ENCODE measurements at places on chromosomes 1 and 21. TPM values are rescaled to one million over a fixed set of nuclear protein-coding genes. Genes with fewer than 3 reads are reported as not detected.

GRCh38 chr1:218482683-218483082, 137.5 kb downstream of the TGFB2 start:
- H3K27ac ChIP-seq = no peak overlapping the region
- no peaks in the 10 kb centered on the region for H3K36me3 ChIP-seq
- peaks cover 25% of the 10 kb centered on the region for H3K4me1 ChIP-seq
- H3K4me3 ChIP-seq = no peak overlapping the region
- H3K27me3 ChIP-seq = no peaks in the 10 kb centered on the region

DNA sequence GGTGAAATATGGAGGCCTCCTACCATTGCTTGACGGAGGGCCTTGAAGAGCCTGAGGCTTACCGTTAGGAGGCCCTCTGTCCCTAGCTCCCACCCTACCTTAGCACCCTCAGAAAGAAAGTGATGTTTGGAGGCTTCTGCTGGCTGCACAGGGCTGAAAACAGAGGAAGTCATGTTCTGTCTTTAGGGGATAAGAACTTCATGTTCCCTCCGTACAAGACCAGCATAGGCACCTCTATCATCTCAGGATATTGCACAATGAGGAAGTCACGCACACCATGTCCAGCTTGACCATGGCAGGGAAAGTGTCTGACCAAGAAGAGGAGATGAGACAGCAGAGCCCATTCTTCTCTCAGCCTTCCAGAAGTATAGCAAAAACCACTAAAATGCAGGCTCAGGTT, 13.8 kb downstream of the ADORA3 start:
- H3K27me3 ChIP-seq = no peaks in the 10 kb centered on the region
- no peak overlapping the region for H3K4me3 ChIP-seq
- H3K27ac ChIP-seq = peak overlapping the region; percentile 70
- no peak for DNase-seq
- H3K36me3 ChIP-seq = no peaks in the 10 kb centered on the region
- peaks cover 16% of the 10 kb centered on the region for H3K4me1 ChIP-seq

DNA sequence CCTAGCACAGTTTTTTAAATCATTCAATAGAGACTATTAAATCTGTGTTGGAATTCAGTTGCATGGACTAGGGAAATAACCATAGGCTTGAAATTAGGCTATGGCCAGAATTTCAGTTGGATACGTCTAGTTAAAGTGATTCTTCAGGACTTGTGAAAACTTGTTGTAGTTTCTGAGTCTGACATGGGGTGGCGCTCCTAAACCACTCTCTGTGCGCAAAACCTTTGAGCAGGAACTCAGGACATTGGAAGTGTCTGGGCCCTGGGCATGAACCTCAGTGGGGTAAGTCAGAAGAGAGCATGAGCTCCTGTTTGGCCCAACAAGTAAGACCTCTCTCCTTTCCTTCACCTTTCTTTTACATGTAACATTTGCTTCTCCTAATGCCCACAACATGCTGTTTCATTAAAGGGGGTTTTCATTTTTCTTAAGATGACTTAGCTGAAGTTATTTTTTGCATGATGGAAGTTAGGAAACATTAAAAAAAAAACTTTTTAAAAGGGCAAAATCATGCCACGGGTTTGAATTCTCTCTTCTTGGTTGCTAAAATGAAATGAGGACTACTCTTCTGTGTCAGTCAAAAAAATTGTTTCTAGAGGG, 17.1 kb upstream of the CCDC190 start:
- no peak for DNase-seq
- H3K4me3 ChIP-seq = no peak overlapping the region
- H3K36me3 ChIP-seq = no peaks in the 10 kb centered on the region
- H3K27me3 ChIP-seq = no peaks in the 10 kb centered on the region

DNA sequence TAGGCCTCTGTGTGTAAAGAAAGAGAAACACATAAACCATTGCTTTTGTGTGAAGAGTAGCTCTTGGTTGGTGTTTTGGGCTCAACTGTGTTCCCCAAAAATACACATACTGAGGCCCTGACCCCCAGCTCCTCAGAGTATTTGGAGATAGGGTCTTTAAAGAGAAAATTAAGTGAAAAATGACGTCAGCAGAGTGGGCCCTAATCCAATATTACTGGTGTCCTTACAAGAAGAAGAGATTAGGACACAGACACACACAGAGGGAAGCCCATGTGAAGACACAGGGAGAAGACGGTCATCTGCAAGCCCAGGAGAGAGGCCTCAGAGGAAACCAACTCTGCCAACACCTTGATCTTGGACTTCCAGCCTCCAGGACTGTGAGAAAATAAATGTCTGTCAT, 76.9 kb upstream of the PGBD5 start:
- H3K36me3 ChIP-seq = no peaks in the 10 kb centered on the region
- DNase-seq = no peak
- H3K4me3 ChIP-seq = no peak overlapping the region
- no peaks in the 10 kb centered on the region for H3K27me3 ChIP-seq

- H3K27me3 ChIP-seq = no peaks in the 10 kb centered on the region
- no peak for DNase-seq
- H3K27ac ChIP-seq = no peak overlapping the region
- H3K4me3 ChIP-seq = no peak overlapping the region
- peaks cover 49% of the 10 kb centered on the region for H3K36me3 ChIP-seq
Observed at GRCh38 chr1:12400027-12400693, 170.3 kb downstream of the VPS13D start.

DNA sequence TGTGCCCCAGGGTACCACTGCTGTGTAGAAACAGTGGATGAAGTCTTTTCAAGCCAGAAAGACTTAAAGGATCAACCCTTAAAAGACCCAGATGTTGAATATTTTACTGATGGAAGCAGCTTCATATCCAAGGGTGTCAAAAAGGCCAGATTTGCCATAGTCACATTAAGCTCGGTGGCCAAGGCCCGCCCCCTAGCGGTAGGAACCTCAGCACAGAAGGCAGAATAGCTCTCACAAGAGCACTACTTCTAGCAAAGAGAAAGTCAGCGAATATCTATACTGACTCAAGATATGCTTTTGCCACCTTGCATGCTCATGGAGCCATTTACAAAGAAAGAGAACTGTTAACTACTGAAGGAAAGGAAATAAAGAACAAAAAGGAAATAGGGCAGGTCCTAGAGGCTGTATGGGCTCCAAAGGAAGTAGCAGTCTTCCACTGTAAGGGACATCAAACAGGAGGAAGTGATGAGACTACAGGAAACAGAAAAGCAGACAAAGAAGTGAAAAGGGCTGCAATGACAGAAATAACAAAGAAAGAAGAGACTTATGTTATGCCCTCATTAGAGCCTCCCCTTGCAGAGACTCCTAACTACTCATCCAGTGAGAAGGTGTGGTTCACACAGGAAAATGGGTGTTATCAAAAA, 90.5 kb downstream of the LIPI start:
- H3K36me3 ChIP-seq = no peaks in the 10 kb centered on the region
- no peaks in the 10 kb centered on the region for H3K27me3 ChIP-seq
- DNase-seq = no peak
- no peak overlapping the region for H3K4me3 ChIP-seq

GRCh38 chr1:145947551-145947950, 10.3 kb downstream of the LIX1L start:
- no peaks in the 10 kb centered on the region for H3K27me3 ChIP-seq
- no peak overlapping the region for H3K27ac ChIP-seq
- DNase-seq = no peak
- H3K4me3 ChIP-seq = no peak overlapping the region
- peaks cover 25% of the 10 kb centered on the region for H3K36me3 ChIP-seq
- H3K4me1 ChIP-seq = no peaks in the 10 kb centered on the region

- no peaks in the 10 kb centered on the region for H3K36me3 ChIP-seq
- DNase-seq = no peak
- H3K27me3 ChIP-seq = no peaks in the 10 kb centered on the region
- no peak overlapping the region for H3K27ac ChIP-seq
Observed at GRCh38 chr1:172397633-172398032, 22.9 kb upstream of the C1orf105 start.

DNA sequence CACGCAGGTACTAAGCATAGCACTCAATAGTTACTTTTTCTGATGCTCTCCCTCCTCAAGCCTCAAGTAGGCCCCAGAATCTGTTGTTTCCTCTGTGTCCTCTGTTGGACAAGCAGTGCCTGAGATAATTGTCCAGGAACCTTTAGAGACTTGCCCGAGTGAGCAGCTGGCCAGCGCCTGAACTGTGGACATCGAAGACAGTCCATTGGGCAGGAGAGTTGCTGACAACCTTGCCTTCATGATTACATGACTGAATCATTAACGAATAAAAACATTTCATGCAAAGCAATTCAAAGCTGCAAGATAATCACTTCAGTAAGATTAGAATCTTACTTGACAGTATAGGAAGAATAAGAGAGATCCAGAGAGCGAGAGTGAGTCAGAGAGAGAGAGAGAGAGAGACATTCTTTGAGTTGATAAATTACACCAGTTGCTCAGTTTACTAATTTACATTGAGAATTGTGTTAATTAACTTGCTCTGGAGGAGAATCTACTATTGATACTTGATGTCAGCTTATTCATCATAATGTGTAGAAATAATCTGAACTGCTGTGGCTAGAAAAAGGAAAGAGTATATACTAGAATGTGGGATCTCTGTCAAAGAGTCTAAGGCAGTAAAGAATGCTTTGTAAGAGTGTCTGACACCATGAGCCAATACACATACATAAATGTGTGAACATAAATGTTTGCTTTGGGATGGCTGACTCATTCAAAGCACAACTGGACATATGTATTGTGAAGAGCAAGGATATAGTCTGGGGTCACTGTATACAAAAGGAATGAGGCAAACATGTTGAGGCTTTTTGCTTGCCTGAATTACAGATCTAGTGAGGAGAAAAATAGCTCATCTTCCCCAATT, 216.0 kb downstream of the ZNF326 start:
- no peak overlapping the region for H3K27ac ChIP-seq
- H3K36me3 ChIP-seq = no peaks in the 10 kb centered on the region
- no peaks in the 10 kb centered on the region for H3K4me1 ChIP-seq

Gene NPPA
- total RNA-seq = 2.6 TPM

Gene C1orf185
- not detected for total RNA-seq

Gene DMBX1
- total RNA-seq = not detected

Gene PTGER3
- 1.9 TPM for total RNA-seq

Gene GIPC2
- 2.9 TPM for total RNA-seq

Gene GBP6
- total RNA-seq = 0.68 TPM

Gene HES5
- total RNA-seq = 1.5 TPM
